ENCODE measurements at places on chromosomes 3 and 15.

DNA sequence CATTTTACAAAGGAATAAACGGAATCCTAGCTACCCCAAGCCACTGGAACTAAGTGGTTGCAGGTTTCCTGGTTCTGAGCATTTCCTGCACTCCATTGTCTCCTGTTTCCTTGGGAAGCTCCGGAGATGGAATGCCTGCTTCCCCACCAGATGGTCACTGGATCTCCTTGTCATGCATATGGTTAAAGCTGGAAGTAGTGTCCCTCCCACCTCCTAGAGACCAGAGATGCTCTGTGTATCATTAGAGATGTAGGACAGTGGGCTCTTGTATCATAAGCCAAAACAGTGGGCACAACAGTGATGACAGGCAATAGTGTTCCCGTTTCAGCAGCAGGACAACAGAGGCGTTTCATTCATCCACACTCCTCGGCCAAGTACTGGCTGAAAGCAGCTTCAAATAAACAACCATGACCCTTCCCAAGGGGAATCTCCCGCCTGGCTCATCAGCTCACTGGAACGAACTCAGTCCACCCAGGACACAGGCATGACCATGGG, 136.2 kb upstream of the EIF1B start:
- DNase-seq: no peak

- DNase-seq: no peak
Observed at GRCh38 chr3:36416599-36416998, 36.3 kb downstream of the STAC start.

- no peak for DNase-seq
Observed at GRCh38 chr15:88982946-88983342, 69.8 kb upstream of the MFGE8 start.

DNA sequence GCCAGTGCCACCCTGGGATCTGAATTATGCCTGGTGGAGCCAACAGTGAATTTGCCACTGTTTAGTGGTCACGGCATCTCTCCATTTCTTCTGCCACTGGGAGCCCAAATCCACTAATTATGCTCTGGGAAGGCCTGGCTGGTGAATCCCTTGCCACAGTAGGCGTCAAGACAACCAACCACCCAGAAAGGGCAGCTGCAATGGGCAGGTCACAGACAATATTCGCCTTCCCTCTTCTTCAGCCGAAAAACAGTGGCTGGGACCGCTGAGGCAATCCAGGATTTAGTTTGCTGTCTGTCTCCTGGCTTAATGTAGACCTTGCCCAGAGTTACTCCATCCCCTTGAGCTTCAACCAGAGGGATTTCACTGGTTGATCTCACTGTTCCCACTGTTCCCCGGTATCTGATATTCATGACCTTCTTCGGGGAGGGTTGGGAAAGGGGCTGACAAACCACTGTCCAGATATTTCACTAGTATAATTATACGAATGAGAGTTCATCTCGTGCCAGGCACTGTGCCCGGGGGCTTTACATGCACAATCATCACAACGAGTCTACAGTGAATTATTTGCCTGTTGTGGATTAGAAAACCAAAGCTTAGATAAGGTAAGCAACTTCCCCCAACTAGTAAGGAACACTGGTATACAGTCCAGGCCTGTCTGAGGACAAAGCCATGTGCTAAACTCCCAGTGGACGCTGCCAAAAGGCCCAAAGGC, 49.9 kb upstream of the RAB6B start:
- no peak for DNase-seq

DNA sequence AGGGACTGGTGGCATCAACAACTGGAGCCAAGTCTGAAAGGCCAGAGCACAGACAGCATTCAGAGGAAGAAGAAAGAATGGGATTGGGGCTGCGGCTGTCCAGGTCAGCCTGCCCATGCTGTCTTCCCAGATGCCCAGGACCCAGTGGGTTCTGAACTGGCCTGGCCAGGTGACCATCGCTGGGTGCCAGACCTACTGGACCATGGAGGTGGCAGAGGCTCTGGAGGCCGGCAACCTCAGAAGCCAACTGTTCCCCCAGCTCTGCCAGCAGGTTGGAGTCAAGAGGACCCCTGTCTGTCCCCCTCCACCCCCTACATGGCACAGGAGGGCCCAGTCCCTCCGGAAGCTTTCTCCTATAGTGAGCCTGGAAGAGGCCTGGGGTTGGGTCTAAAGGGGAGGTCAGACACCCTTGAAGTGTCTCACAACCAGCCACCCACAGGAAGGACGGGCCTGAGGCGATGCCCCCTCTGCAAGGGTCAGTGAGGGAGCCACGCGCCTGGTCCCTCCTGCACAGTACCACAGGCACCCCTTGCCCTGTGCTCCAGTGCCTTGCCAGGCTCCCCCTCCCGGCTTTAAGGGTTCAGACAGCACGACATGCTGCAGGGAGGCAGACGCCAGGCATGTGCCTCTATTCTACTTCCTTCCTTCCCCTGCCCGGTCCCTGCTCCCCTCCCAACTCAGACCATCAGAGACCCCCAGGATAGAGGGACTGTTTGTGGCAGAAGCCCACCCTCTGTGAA, 43.2 kb downstream of the DNAH1 start:
- DNase-seq: no peak

DNA sequence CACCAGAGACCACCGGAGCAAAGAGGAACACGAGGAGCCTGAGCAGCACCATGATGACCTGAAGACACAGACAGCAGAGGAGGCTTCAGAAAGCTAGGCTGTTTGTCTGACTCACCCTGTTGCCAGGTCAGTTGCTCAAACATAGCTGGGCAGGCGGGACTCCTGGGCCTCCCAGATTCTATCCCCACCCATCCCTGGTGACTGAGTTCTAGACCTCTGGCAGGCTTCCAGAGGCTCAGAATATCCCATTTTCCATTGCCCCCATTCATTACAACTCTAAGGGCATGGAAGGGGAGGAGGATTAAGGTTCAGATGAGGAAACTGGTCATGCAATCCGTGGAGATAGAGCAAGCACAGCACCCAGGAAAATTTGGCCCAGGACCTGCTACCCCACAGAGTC, at the start of gene CDHR4:
CDHR4 (minus strand) TSS at position 113 of the 400 bp plus-strand sequence; CDS start at position 52, 61 bp downstream.
- DNase-seq: no peak

DNA sequence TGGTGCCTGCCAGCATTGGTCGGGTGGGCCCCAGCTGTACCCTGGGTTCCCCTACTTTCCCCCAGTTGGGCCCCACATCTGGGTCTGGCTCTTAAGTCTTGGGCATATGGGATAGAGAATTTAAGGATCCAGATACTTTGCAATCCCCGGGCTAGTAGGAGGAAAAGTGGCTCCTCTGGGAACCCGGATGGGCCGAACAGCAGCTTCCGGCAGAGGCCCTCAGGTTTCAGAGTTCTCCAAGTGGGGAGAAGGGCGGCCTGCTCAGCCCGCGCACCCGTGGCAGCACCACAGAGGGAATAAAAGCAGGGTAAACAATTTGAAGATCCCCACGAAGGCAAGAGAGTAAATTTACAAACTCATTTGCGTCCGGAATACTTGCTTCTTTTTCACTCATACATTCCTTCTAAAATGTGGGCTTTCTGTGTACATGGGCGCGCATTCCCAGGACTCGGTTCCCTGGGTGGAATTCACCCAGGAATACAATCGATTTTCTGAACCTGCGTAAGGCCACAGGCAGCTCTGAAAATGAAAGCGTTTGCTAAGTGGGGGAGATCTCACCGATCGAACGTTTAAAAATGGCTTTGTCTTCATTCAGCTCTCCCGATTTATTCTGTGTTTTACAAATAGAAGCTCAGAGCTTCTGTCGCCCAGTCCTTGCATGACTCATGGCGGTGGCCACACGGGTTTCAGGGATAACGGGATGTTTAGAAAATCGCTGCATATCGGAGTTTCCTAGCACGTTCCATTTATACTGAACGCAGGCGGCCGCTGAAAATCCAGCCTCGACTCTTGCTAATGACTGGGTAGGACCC, 74.0 kb upstream of the POLG start:
- DNase-seq: no peak

GRCh38 chr3:44100298-44100695, 141.4 kb upstream of the TOPAZ1 start:
- DNase-seq: no peak

DNA sequence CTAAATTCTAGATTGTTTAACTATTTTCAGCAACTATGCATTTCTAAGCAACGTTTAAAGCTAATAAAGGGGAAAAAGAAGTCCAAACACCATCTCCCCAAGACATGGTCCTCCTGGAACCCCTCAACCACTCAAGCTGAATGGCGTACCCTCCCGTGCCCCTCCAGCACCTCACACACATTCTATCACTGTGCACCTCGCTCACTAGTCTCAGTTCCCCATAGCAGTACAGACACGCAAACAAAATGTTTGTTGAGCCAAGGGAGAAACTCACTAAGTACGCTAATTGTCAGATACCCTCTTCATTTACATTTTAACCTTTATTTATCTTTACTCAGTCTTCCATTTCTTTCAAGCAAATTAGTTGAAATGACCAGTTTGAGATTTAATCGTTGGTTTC, 48.8 kb downstream of the ACAP2 start:
- DNase-seq: no peak

DNA sequence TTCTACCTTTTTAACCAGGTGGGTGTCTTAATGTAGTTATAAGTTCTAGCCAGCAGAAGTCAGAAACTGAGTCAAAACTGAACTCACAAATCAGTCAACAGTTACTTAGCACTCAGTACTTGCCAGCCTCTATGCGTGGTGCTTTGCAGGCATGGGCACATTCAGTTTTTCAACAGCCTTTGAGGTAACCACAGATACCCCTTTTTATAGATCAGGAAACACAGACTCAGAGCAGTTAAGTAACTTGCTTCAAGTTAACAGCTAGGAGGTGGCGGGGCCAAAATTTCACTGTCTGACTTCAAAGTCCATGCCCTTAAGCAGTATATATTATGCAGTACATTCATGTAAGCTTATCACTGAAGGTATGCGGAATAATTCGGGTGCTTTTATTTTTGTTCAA, 139.4 kb downstream of the FHIT start:
- DNase-seq: no peak

- DNase-seq: no peak
Observed at GRCh38 chr3:197880491-197881269, 69.3 kb upstream of the RPL35A start.

DNA sequence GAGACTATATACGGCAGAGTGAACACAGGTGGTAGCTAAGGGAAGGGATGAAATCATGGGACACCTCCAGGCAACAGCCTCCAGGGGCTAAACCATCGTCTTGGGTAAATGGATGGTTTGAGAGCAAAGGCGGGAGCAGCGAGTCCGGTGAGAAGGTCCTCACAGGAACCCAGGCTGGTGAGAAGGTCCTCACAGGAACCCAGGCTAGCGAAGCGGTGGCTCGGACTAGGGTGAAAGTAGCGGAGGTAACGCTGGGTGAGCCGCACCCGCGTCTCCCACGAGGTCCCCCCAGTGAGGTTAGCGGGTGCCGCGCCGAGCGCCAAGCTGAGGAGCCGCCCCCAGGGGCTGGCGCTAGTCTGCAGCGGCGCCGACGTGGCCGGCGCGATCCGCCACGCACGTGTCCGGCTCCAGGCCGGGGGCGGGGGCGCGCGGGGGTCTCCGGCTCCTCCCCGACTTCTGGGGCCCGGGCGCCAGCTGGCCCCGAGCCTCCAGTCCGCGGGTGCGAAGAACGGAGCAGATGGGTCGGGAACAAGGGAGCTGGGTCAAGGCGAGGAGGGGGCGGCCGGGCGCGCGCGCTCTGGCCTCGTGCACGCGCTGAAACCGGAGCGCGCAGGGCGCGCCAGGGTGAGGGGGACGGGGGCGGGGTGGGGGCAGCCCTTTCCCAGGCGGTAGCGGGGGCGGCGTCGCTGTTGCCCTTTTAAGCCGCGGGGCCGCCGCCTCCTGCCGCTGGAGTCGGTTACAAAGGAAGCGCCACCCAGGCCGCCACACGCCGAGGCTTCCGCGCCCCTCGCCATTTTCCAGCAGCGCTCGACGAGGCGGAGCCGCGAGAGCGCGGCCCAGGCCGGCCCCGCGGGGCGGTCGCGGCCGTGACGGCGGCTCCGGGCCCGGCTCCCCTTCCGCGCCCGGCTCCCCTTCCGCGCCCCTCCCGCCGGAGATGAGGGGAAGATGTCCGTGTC, at the start of gene UBE2Q2:
UBE2Q2 (plus strand) TSS at position 726 of the 956 bp plus-strand sequence; CDS start at position 946, 220 bp downstream.
- DNase-seq: peak; percentile 53

- DNase-seq: no peak
Observed at GRCh38 chr15:35986191-35986721, 440.3 kb upstream of the DPH6 start.

GRCh38 chr15:79007066-79007465, 62.2 kb upstream of the CTSH start:
- DNase-seq: no peak

GRCh38 chr3:29247088-29247745, 33.7 kb upstream of the RBMS3 start:
- no peak for DNase-seq

DNA sequence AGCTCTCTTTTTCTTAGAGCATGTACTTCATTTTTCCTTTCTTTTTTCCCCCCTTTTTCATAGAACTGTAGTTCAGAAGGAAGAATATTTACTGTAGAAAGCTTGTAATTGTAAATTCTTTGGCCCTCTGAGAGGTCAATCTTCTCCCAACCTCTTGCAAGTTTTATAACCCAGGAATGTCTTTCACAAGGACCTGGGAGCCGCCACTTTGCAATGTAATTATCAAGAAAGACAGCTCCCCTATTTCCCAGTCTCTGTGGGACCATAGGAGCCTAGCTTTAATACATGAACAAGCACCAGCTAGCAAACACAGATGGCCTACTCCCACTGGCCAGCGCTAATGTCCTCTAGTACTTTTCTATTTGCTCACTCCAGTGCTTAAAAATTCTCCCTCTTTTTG, 51.4 kb downstream of the NFKBIZ start:
- DNase-seq: no peak

- no peak for DNase-seq
Observed at GRCh38 chr3:45939341-45939771, 3.9 kb upstream of the CXCR6 start.

Measured in breast epithelium (tissue), 4 donors.